ENCODE measurements at places on chromosomes 1 and 21. TPM values are rescaled to one million over a fixed set of nuclear protein-coding genes. Genes with fewer than 3 reads are reported as not detected.

The KRTAP19-7 gene
- not detected for total RNA-seq

The VASH2 gene
- 0.79 TPM for total RNA-seq

The PSRC1 gene
- 19.6 TPM for total RNA-seq

The ADAM30 gene
- not detected for total RNA-seq

The FAM78B gene
- 0.82 TPM for total RNA-seq

The ACTA1 gene
- total RNA-seq = not detected

The SMG7 gene
- total RNA-seq = 80.2 TPM

All from activated CD8-positive, alpha-beta memory T cell treated with anti-CD3 and anti-CD28 coated beads, Interleukin-2, amount 10 ng/mL, durations not matched to agents 7 days and 5 days (primary cell).